Smooth muscle cell of the brain vasculature (primary cell): ENCODE measurements at places on chromosomes 6 and 20.

GRCh38 chr6:156517088-156517487 lies 260.1 kb upstream of the ARID1B start:
- DNase-seq, result no peak

- DNase-seq, result no peak
Observed at GRCh38 chr20:6855104-6855503, 87.6 kb downstream of the BMP2 start.

GRCh38 chr6:22115559-22115958 lies 181.3 kb downstream of the PRL start:
- no peak for DNase-seq

DNA sequence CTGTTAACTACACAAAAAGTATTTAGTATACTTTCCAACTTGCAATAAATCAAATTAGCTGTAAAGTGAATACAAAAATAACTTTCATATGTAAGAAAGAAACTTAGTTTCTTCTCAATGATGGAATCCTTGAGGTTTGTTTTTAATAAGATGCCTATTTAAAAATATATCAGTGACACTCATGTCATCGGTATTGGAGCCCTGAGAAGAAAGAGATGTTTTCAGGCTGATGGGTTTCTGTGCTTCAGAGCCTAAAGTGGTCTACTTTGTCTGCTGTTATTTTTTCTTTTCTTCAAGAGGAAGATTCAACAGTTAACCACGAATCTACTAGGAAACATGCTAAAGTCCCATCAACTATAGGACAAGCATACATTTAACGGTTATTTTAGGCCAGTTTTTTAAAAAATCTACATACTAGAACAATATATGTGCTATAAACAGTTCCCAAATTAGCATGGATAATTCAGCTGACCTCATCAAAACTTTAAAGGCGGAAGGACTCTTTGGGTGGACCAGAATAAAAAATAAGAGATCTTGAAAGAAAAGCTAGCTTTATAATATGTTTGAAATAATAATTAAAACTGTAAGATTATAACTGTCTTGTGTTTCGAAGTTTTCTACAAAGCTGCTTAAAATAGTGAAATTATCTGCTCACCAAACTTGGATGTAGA lies 147.0 kb upstream of the SAMD5 start:
- no peak for DNase-seq

DNA sequence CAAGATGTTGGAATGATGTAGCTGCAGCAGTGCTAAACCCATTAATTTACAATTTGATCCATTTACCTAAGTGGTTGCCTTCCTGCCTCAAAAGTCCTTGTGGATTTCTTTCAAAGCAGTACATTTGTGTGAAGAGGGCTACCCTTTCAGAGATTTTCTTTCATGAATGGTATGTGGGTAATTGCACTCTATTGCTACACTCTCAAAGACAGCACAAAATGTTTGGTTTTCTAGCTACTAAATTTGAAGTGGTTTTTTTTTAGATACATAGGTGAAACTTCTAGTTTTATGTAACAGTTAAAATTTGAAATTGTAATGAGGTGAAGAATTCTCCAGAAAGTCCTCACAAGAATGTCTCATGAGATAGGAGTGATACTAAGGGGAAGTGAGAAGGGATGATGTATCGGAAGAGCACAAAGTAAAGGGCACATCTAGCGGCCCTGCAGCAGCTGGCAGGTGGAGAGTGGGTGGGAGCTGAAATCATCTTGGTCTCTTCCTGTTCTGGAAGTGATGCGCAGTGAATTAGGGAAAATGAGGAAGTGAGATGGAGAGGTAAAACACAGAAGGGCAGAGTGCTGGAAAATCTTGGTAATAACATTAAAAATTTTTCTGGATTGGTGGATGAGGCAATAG lies 236.8 kb upstream of the MAN1A1 start:
- DNase-seq, result no peak

DNA sequence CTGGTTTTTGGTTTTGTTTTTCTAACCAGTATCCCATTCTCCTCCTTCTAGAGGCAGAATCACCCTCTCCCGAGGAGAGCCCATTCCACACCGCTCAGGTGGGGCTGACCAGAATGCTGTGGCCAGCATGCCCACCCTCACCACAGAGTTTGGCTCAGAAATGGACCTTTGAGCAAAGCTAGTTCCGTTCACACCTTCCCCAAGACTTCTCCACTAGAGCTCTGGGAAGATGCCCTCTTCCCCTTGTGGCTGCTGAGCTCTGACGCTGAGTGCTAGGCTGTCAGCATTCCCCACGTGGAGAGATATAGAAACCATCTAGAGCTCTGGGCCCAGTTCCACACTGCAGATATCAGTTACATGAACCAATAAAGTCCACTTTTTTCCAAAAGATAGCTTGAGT lies 7.9 kb downstream of the GPLD1 start:
- no peak for DNase-seq

GRCh38 chr6:166361077-166361429 lies 18.7 kb upstream of the SFT2D1 start:
- peak; percentile 74 for DNase-seq

GRCh38 chr20:39851459-39851858 lies 837.6 kb downstream of the MAFB start:
- DNase-seq, result no peak

DNA sequence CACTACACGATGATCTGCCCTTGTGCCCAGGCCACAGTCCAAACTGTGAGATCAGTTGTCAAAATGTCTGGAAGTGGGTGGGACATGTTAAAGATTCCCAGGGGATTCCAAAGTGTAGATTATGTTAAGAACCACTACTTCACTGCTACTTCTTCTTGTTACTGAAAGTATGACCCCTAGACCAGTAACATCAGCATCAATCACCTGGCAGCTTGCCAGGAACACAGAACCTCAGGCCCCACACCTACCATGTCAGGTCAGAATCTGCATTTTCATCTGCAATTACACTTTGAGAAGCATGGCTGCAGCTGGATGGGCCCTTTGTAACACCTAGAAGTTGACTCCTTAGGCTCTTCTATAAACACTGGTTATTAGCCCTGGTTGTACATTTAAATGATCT lies 36.1 kb downstream of the RFPL4B start:
- DNase-seq, result no peak

- no peak for DNase-seq
Observed at GRCh38 chr6:13288481-13288880, 39.9 kb downstream of the TBC1D7 start.

- DNase-seq, result peak; percentile 56
Observed at GRCh38 chr6:42313038-42313437, 95.4 kb upstream of the MRPS10 start.

GRCh38 chr6:132466952-132467351 lies 46.0 kb downstream of the STX7 start:
- DNase-seq, result no peak

DNA sequence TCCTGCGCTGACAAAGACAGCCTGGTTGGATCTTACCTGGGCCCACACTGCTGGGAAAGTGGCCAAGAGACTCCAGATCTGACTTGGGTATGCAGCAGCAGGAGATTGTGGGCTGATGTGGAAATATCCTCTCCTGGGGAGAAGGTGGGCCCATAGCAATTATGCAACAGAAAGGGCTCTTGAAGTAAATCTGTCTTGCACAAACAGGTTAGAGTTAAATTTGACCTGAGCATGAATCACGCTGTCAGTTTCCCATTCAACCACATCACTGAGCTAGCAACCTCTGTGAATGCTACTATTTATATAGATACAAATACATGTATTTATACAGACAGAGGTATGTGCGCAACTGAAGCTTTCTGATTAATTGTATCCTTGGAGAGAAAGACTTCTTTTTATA lies 28.3 kb upstream of the PDYN start:
- DNase-seq, result no peak

GRCh38 chr6:116955773-116956172 lies 78.7 kb downstream of the RFX6 start:
- DNase-seq, result no peak

GRCh38 chr6:41818271-41819054 lies 31.0 kb downstream of the TOMM6 start:
- no peak for DNase-seq

GRCh38 chr20:14582855-14583254 lies 245.4 kb upstream of the FLRT3 start:
- no peak for DNase-seq

- no peak for DNase-seq
Observed at GRCh38 chr6:137339929-137340559, 120.9 kb upstream of the IFNGR1 start.

DNA sequence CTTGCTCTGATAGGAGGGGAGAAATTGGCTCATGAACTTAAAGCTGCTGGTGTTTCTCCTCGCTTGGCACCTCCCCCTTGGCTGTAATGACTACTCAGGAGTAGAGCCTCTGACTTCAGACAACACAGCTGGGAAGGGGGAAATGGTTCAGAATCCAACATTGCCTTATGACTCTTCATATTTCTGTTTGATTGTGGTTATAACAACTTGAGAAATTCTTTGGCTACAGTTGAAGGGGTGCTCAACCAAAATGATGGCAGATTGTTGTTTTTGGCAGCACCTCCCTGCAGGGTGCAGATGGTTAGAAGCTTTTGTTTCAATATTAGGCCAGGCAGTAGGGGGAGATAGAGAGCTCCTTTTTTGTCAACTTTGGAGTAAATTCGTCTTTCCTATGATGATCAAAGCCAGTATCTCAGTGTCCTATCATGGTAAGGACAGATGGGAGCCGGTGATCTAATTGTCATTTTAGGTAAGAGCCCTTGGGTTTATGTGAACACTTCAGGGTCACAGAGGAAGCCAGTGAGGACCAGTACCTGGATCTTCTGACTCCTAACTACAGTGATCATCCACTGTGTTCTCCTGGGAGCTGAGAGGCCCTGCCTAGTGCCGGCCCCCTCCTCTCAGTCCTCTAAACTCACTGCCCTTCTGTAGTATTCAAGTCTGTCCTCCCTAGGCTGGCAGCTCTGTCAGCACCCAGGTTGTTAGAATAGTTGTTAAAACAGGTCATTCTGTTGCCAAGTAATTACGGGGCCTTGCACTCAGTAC lies 39.9 kb downstream of the RPRD1B start:
- peak; percentile 89 for DNase-seq

GRCh38 chr6:6633898-6634734 lies 45.6 kb downstream of the LY86 start:
- DNase-seq, result no peak

- DNase-seq, result no peak
Observed at GRCh38 chr6:105786890-105787655, 299.1 kb upstream of the PRDM1 start.

GRCh38 chr20:51487076-51487475 lies 55.4 kb downstream of the NFATC2 start:
- no peak for DNase-seq

- no peak for DNase-seq
Observed at GRCh38 chr20:62477669-62478455, 2.1 kb upstream of the GATA5 start.

- DNase-seq, result no peak
Observed at GRCh38 chr6:26200918-26201721, 113.9 kb downstream of the HFE start.

DNA sequence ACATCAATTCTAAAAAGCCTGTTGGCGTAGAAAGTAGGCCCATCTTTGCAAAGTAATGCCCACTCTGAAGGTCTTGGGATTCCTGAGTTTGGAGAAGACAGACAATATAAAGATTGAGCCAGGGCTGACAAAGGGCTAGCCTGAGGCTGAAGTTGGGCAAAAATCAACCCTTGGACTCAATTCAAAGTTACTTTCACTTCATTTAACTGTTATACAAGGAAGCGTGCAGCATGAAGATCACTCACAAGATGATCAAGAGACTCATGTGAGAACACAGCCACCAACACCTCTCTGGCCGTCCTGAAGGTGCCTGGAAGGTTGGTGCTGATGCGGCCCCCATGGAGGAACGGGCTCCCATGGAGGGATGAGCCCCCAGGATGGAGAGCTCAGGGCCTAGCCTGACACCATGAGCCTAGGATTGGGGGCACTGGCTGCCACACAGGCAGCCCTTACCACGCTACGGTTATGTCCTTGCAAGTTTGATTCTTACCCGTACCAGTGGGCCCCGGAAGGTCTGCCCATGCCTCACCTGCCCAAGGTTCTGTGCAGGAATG lies 26.6 kb downstream of the FOXC1 start:
- no peak for DNase-seq

GRCh38 chr6:157242791-157243190 lies 80.5 kb downstream of the TMEM242 start:
- no peak for DNase-seq

GRCh38 chr6:142694054-142694453 lies 250.9 kb downstream of the HIVEP2 start:
- DNase-seq, result peak; percentile 17

- DNase-seq, result no peak
Observed at GRCh38 chr6:106825156-106825555, 149.4 kb downstream of the CD24 start.

DNA sequence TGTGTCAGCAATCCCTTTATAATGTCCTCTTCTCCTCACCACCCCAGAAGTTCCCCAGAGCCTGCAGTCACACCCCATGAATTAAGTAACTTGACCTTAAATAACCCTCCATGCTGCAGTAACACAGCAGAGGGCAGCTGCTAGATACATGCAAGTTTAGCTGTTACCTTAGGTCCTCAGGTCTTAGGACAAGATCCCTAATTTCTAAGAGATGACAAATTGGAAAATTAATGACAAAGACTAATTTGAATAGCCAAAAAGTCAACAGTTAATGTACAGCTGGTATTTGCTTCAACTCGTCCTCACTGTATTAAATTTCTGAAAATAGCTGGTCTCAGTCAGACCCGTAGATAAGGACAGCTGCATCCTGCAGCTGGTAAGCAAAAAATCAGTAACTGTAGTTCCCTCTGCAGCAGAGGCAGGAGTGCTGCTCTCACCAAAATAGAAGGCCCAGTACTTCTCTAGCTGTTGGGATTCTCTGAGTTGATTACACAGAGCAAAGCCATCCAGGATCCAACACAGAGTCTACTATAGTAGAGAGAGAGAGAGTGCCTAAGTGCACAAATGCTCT lies 62.4 kb downstream of the TNFRSF21 start:
- no peak for DNase-seq

DNA sequence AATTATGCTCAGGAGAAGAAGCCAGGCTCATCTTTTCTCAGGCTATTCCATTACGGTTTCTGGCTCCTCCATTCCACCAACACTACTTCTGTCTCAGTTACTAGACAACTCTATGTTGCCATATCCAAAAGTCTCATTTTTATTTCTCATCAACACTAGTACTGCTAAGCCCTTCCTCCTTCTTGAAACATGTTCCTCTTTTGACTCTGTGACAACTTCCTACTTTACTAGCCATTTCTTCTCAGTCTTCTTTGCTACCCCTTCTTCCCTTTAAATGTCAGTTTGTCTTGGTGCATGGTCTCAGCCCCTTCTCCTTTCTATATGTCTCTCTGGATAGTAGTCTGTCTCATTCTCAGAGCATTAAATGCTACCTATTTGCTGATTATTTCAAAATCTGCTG lies 7.1 kb upstream of the ADGRG6 start:
- DNase-seq, result no peak
